ENCODE measurements at places on chromosomes 12 and 14.

- no peak for DNase-seq
Observed at GRCh38 chr14:102945346-102946130, 23.1 kb downstream of the AMN start.

- peak; percentile 81 for DNase-seq
Observed at GRCh38 chr12:15278816-15279658, 43.3 kb upstream of the PTPRO start.

DNA sequence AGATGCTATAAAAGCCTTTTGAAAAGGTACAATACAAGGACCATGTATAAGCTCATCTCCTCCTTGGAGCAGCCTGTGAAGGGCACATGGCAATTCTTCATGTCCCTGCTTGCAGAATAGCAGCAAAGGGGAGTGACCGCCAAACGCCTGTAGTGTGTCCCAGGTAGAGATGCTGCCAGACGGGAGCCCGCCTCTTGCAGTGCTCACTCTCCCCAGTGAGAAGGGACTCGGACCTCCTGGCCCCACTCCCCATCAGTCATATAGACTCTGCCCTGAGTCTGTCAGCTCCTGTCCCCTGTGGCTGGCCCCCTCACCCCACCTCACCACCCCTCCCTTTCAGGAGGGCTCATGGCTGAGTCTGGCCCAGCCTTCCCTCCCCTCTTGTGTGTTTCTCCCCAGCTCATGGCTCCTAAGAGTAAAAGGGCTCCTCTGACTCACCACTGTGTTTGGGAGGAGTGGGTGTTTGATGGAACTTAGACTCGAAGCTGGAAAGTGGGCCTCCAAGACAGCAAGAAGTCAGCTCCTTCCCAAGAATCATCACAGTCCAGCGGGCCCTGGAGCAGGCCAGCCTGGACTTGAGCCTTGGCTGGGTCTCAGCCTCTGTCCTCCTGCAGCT, 40.9 kb downstream of the DEGS2 start:
- no peak for DNase-seq

- DNase-seq = no peak
Observed at GRCh38 chr12:22355011-22355580, 20.6 kb upstream of the ST8SIA1 start.

GRCh38 chr14:102362084-102362483, 606 bp downstream of the CINP start:
- peak; percentile 31 for DNase-seq

GRCh38 chr12:123363740-123364531, 711 bp downstream of the SBNO1 start:
- no peak for DNase-seq

- DNase-seq = no peak
Observed at GRCh38 chr14:89842837-89843236, 111.7 kb downstream of the EFCAB11 start.

- DNase-seq = peak; percentile 59
Observed at GRCh38 chr12:51949342-51950030, 2.0 kb upstream of the ACVR1B start.

DNA sequence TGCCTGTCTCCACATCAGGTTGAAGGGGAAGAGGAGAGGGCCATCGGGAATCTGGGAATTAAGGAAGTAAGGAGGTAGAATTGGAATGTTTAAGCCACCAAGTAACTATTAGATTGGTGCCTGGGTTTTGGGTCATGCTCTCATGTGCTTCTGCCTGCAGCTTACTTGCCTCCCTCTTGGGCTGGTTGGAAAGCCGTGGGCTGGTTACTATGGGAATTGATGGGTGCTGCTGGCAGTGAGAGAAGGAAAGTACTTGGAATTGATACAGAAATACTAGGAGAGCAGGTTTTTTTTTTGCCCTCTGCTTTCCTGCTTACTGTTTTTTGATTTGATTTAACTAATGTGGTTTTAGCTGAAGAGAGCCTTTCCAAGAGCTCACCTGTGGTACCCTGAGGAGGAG, 493.5 kb upstream of the RGS6 start:
- peak; percentile 58 for DNase-seq

GRCh38 chr12:89493670-89494302, 30.8 kb downstream of the GALNT4 start:
- DNase-seq = no peak

- peak; percentile 84 for DNase-seq
Observed at GRCh38 chr14:49892301-49892635, 614 bp upstream of the ARF6 start.

DNA sequence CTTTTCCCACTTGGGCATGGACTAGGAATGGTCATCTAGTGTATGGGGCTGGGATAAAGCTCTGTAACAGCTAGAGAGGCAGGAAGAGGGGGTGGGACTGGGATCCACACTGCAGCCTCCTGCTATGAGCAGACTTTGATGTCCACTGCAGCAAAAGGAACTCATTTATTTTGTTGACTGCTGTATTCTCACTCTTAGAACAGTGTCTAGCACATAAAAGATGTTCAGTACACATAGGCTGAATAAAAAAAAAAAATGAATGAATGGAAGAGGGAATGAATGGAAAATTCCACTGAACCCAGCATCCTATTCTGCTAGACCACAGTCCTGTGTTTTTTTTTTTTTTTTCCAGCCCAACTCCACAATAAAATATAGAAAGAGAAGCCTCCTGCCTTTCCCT, 106.2 kb upstream of the NOS1 start:
- no peak for DNase-seq

DNA sequence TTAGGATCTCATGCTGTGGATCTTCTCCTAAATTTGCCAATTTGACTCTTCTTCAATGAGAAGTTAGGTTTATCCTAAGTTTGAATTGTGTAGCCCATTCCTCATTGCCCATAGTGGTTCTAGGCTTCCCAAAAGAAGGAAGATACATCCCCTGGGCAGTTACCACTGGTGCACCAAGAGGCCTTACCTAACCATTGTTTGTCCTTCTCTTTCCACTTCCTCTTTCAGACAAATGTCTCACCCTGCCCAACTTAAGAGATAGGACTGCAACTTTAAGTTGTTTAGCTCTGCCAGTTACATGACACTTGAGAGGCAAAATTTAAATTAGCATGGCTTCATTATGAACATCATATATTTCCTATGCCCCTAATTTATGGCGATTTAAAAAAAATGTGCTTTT, 9.4 kb upstream of the KCNH3 start:
- no peak for DNase-seq

DNA sequence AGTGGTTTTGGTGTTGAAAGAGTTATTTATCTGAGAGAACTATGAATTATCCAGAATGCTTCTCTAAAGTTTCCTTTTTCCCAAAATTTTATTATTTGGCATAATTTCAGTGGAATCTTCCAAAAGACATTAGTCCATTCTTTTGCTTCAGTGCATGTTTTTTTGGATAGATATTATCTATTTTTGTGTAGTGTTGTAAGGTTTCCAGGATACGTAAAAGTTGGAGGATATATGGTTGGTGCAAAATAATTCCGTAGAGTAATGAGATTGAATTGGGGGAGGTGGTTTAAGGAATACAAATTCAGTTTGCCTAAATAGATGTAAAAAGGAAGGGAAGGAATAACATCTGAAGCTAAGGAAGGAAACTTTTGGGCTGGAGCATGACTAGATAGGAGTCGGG, 186.6 kb downstream of the RGS6 start:
- no peak for DNase-seq

DNA sequence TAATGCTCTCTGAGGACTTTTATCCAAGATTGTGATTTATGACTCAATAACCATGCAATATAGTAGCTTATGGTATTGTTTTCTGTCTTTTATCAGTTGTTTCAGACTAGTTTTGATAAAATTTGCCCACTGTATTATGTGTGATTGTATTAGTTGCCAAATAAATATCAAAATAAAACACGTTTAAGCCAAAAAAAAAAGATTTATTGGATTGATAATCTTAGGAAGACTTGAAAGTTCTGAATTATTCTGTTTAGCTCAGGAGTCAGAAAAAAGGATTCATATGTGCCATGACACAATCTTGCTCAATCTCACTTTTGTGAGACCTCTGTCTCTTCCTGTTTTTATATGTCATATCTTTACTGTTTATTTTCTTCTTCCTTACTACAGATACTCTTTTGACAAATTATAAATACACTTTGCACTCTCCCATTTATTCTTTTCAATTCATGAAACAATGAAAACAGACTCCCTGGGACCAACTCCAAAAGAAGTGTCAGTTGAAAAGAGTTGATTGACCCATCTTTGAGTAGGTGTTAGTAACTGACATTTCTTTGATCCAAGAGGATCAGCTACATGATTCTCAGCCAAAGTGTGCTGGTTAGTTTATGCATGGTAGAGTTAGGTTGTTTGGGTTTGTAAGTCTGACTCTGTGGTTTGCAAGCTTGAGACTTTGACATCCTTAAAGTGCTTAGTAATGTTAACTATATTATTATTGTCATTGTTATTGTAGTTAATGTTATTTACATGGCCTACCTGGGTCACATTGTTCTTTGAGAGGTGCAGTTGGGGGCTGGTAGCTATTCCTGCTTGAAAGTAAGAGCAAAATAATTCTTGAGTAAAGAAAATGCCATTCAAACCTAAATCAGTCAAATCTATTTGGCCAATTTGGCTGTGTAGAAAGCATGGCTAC, 2.5 kb downstream of the OR6C76 start:
- DNase-seq = no peak

DNA sequence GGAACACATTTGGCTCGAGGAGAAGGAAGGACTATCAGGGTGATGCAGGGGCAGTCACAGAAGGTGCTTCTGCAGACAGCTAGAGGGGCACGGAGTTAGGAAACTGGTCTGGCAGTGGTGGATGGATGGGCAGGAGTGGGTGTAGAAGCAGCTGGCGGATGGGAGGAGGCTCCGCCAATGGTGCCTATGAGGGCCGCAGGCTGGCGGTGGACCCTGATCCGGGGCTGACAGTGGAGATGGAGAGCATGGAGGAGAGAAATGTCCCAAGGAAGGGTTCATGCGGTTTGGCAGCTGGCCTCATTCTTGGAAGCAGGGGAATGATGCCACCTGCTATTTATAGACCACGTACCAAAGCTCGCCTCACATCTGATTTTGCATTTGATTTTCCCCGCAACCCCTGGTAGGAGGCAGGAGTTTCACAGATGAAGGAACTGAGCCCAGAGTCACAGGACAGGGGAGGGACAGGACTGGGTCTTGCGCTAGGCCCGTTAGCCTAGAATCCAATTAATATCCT, 237.1 kb downstream of the FOXN3 start:
- DNase-seq = no peak

- DNase-seq = peak; percentile 1
Observed at GRCh38 chr14:66442953-66443571, 43.1 kb upstream of the CCDC196 start.

DNA sequence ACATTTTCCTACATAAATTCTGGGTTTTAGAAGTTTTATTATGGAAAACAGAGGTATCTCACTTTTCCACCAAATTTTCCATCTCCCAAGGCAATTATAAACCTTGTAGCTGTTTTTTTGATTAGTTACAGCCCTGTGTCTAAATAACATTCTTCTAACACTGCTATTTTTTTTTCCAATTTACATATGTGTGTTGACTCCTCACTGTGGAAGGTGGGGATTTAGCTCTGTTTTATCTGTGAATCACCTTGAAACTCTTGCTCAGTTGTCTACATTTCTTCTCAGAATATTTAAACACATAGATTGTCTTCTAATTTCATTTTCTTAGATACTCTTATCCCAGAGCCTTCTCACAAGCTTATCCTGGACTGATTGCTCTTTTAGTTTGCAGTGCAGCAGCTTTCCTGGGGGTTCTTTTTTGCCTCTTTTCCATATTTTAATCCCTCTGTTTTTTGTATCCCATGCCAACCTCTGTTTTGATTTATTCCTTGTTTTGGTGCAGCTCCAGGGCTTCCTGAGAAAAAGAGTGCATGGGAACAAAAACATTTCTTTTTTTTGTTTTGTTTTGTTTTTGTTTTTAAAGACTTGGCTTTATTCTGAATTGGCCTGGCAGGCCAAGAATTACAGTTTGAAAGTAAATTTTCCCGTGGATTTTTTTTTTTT, 36.7 kb downstream of the TBC1D15 start:
- DNase-seq = no peak

DNA sequence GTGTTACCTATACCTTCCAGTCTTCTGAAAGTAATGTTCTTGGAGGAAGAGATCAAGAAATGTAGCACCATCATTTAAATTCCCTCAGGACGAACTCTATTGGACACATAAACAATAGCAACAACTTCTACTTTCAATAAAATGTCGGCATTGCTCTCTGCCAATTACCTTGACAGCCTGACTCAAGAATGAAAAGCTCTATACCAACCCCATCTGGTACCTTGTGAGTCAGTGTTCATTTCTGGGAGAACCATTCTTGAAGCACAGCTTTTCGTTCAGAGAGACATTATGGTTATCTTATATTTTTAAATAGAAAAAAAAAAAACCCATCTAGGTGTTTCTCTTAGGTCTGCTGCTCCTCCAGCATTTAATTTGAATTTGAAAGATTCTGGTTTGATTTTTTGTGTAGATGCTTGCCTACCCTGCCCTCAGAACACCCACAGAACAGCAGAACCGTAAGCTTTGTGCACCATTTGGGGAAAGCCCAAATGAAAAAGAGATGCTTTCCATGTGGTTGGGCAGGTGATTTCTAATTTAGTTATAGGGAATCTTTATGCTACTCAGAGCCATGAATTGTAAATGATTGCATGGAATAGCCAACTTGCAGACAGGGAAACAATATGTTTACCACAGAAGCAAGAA, 156.0 kb downstream of the SAMD4A start:
- DNase-seq = peak; percentile 17

DNA sequence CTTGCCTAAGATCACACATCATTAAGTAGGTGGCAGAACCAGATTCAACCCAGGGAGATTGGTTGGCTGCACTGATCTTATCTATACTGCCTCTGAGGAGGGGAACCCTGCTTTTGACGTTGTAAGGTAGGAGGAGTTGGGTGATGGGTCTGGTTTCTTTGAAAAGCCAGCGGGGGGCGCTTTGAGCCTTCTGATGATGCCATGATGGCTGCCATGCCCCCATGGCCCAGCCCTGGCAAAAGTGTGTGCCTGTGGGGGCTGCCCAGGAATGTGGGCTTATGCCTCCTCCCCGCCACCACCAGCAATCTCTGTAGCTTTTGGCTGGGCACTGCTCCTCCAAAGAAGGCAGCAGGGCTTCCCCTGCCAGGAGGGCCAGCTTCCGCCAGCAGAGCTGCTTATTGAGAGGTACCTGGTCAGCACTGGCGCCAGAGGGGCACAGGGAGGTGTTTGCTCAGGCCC, 224.3 kb downstream of the SLC41A2 start:
- no peak for DNase-seq
